Foreskin keratinocyte (primary cell): ENCODE measurements at places on chromosomes 1 and 21.

DNA sequence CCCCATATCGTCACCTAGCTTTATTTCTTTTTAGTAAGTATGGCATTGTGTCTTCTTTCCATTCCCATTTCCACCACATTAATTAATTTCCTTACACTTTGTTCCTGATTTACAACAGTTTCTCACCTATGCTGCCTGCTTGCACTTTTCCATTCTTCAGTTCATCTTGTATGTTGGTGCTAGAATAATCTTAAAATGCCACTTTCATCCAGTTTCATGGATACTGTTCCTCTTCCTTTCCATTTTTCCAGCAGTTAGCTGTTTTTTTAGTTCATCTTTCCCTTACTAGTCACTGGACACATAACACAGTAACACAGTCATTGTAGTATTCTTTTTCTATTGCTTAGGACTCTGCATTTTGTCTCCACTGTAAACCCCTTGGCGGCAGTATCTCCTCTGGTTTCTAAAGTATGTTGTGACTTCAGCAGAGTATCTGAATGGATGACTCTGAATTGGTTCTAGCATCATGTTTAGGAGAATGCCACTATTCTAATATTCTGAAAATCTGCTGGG lies 2.1 kb downstream of the CDC7 start:
- no peak for DNase-seq

DNA sequence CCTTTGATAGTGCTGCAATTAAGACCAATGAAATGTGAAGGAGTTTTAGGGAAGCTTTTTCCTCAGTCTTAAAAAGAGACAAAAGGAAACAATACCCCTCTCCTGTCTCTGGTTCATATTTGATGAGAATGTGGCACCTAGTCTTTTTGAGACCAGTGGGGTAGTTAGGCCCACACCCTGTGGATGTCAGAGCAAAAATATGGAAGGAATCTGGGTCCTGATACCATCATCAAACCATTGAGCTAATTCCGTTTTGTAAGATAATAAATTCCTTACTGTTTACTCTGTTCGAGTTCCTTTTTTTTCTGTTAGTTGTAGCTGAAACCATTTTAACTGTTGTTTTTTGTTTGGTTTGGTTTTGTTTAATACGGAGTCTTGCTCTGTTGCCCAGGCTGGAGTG lies 33.3 kb downstream of the PTPRC start:
- DNase-seq: peak; percentile 86

GRCh38 chr1:3530086-3530925 lies 75.8 kb downstream of the ARHGEF16 start:
- DNase-seq: peak; percentile 33

DNA sequence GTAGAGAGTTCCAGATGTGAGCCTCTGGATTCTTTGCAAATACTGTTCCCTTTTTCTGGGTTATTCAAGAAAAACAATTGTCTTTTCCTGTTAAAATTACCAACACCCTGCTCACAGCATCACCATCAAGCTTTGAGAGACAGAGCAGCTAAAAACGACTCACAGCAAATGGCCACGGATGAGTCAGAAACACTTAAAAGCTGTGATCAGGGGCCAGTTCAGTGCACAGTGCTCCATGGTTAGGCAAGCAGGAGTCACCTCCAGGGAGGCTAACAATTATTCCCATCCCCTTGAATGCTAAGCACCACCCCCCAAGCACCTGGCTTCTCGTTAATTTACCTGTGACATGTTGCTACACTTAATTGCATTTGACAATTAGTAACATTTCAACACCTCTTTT lies 128.4 kb upstream of the CAMK1G start:
- peak; percentile 29 for DNase-seq

- DNase-seq: no peak
Observed at GRCh38 chr1:230760360-230760827, 13.2 kb downstream of the CAPN9 start.

DNA sequence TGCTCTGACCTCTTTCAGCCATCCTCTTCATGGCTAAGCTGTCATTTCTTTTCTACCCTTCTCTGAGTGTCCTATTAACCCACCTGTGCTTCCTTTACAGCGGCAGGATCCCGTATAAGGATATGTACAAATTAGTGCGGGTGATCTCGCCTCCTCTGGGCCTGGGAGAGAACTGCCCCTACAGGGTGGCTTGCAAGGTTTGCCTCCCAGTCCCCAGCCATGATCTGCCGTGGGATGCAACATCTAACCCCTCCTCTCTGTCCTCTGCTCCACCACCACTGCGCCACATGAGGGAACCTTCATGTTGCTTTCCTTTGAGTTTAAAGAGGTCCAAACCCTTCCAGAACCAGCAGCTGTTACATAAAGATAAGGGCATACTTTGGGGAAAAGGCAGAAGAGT lies 282.2 kb downstream of the ZNF648 start:
- DNase-seq: no peak

DNA sequence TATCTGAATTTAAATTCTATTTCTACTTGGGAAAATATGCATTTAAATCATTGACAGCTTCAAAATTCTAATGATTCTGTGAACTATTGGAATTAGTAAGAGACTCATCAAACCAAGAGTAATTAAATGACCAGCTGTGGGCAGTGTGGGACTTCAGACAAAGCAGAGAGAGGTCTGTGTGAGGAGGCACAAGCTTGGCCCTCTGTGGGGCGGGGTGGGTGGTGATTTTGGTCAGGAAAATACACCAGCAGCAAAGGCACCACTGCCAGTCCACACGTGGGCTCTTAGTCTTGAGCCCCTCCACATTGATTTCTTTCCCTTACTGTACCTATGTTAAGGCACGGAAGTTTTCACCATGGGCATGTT lies 39.2 kb upstream of the RAB4A start:
- no peak for DNase-seq

- DNase-seq: peak; percentile 21
Observed at GRCh38 chr1:45685308-45686014, 872 bp downstream of the GPBP1L1 start.

DNA sequence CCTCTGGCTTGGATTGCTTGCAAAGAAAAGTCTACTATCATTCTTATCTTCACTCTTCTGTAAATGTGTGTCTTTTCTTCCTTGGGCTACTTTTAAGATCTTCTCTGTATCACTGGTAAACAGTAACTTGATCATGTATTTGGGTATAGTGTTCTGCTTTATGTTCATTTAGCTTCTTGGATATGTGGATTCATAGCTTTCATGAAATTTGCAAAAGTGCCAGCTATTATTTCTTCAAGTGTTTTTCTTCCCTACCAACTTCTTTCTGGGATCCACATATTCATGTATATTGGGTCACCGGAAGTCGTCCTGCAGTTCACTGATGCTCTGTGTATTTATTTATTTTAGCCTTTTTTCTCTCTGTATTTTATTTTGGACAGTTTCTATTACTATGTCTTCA lies 11.3 kb downstream of the SYNJ1 start:
- DNase-seq: no peak

GRCh38 chr1:111571987-111572386 lies 47.6 kb upstream of the RAP1A start:
- no peak for DNase-seq

GRCh38 chr1:51088474-51088873 lies 13.6 kb upstream of the C1orf185 start:
- no peak for DNase-seq
